ENCODE measurements at places on chromosomes 5 and 9. TPM values are rescaled to one million over a fixed set of nuclear protein-coding genes. Genes with fewer than 3 reads are reported as not detected.

Gene AGXT2
- 47.9 TPM for polyA plus RNA-seq

DNA sequence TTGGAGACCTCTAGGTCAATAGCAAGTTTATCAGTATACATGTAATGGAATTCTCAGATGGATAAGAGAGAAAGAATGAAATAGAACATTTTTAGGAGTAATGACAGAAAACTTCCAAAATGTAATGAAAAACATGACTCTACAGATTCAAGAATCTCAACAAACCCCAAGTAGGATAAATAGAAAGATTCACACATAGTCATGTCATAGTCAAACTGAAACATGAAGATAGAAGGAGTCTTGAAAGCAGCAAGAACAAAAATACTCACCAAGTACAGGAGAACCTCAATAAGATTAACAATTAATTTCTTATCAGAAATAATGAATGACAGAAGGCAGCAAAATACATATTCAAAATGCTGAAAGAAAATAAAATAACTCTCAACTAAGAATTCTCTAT lies 164.5 kb downstream of the SPATA31D1 start:
- no peak for DNase-seq

DNA sequence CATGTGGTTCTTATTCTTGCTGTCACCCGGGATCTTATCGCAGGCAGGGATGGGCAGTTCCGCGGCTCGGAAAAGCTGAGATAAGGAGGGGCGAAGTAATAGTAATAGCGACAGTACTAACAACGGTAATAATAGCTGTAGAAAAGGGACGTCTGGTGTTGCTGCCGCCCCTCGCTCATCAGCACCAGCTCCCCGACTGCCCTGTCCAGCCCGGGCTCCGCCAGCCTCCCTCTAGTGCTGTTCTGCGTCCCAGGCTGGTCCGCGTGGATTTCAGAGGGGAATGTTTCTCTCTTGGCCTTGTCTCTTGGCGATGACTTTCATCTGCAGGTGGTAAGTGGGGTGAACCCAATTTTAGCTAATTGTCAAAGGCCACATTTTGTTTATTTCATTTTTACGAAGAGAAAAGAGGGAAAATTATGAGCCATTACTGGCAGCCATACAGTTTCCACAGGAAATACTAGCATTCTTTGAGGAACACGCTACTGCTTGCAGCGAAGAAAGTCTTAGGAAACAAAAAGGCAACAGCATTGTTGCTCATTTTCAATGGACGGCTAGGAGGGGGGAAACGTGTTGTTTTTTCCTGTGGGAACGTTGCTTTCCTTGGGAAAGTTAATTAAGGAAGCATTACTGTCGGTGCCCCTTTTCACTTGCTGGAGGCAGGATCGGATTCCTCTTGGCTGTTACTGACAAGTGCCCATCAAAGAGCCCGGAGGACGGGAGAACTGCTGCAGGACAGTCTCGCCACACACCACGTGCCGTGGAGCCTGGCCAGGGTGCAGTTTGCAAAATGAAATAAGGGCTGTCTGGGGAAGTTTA lies 762 bp downstream of the SNCAIP start:
- no peak for DNase-seq

GRCh38 chr9:75176037-75176436 lies 87.7 kb downstream of the OSTF1 start:
- DNase-seq = no peak

Gene CTSL
- polyA plus RNA-seq = 157 TPM

Gene MZB1
- 0.48 TPM for polyA plus RNA-seq

DNA sequence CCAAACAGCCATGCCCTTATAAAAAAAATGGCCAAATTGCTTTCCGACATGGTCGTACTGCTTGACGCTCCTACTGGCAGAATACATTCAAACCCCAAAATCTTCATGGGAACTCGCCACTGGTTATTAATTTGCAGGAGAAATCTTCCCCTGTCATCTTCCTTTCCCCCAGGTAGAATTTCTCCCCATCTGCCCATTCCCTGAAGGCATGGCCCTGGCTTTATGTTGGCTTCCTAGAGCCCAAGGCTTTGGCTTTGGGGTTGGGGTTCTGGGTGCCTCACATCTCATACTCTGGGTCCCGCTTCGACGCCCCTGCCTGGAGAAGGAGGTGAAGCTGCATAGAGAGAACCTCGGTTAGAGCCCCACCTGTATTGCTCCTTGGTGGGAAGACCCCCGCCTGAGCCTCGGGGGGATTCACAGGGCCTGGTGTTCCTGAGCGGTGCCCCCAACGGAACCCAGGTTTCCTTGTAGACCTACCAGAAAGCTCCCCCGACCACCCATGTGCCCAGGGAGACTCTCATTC lies 8.6 kb upstream of the FIBCD1 start:
- no peak for DNase-seq

Gene TMEFF1
- 3.6 TPM for polyA plus RNA-seq

DNA sequence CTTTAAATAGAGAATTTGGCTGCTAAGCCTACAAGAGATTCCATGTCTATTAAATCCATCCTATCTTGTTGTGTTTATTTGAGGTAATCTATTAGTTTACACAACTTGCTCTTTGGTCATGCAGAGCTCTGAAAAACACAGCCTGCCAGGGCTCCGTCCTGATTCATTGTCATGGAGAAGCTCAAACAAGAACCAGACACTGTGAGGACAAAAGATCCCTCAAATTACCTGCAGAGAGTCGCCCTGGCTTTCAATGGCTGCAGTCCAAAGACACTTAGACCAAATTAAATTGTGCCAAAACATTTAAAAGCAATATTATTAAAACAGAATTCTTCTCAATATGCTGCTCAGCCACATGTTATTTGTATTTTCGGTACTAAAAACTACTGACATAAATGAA lies 60.1 kb downstream of the CDH18 start:
- no peak for DNase-seq

DNA sequence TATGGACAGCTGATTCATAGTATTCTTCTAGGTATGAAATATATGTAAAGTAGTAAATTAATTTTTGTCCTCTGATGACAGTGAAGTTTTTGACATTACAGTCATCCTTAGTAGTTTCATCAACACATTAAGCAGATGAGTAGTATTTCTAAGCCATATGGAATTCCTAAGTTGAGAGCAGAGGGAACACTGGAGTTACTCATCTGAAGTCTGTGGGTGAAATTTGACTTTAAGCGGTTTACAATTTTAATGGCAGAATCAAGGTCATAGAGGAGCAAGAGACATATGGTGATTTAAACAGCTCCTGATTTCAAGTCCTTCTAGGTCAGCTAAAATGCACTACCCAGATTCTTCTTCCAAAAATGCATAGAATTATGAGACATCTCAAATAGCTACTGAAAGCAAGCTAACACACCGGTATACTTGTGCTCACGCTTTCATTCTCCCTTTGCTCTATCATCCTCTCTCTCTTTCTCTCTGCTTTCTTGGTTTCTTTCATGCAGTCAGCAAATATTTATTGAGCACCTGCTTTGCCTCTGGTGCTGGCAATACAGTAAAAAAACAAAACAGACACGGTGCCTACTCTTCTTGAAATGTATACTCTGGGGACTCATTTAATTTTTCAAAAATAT lies 235.9 kb downstream of the FER start:
- no peak for DNase-seq

DNA sequence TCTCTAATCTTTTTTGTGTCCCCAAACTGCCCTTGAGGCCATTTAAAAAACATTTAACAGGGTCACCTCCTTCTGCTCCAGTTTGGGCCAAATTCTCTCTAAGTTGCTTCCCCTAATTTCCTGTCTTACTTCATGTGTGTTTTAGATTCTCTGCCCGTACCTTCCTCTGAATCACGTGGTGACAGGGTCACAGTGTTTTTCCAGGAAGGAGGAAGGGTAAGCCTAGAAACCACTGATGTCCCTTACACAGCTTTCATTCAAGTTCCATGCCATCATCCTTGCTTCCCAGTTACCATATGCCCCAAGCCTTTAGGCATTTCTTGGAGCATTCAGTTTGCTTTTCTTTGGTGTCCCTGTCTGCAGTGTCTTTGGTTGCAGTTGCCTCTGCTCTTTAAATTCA lies 42.4 kb upstream of the MACIR start:
- DNase-seq = no peak

DNA sequence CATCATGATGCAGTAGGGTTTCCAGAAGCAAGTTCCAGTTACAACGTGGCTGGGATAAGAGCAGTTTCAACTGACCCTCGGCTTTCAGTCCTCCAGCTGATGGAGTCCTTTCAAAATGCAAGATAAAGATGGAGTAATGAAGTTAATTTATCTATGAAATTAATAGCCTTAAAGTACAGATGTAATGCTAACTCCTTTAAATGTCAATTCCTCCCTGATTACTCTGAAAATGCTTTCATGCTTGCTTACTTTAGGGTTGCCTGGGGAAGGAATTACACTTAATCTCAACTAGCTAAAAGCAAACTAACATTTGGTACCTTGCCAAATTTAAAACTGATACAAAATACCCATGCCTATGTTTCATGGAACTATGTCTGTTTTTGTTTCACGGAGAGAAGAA lies 178.4 kb downstream of the KIAA0825 start:
- DNase-seq = no peak

DNA sequence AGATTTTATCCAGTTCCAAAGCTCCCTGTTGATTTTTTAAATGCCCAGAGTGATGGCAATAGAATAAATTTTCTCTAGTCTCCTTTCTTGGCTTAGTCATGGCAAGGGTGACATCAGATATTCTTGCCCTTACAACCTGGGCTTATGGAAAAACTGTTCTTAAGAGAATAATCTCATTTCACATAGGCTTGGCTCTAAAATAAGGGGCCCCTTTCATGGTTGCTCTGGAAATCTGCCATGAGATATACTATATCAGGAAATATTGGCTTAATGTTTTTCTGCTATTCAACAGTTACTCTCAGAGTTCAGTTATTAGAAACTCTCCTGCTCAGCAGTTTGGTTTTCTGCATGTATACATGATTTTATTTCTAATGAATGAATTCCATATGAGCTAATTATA lies 7.8 kb downstream of the HMHB1 start:
- DNase-seq = no peak

DNA sequence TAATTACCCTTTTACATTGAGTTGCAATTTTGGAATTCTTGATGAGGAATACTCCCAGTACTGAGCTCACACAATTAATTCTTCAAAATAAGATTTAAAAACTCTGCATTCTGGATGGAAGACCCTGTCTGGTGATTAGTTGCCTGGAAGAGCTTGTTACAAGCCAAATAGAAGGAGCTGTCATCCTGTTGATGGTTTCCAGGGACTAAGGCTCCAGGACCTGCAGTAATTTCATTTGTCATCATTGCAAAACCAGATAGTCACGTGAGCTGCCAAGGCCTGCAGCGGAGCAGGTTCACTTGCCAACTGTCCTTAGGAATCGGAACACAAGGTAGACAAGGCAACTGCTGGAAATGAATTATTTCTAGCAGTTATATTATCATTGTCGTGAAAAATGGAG lies 597.7 kb downstream of the CCDC171 start:
- no peak for DNase-seq

DNA sequence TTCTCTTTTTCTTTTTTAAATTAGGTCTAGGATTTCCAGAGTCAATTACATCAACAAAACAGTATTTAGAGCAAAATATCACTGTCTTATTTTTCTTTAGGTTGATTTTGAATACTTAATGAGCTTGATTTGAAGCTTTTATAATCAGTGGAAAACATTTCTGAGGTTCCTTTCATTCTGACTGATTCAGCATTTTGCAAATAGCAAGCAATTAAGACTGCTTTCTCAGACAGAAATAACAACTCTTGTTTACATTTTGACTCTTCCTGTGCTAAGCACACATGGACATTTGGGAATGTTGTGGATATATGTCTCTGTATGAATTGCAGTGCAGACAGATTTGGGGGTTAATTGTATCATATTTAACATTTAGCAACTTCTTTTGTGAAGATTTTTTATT lies 22.2 kb upstream of the MCCC2 start:
- no peak for DNase-seq

DNA sequence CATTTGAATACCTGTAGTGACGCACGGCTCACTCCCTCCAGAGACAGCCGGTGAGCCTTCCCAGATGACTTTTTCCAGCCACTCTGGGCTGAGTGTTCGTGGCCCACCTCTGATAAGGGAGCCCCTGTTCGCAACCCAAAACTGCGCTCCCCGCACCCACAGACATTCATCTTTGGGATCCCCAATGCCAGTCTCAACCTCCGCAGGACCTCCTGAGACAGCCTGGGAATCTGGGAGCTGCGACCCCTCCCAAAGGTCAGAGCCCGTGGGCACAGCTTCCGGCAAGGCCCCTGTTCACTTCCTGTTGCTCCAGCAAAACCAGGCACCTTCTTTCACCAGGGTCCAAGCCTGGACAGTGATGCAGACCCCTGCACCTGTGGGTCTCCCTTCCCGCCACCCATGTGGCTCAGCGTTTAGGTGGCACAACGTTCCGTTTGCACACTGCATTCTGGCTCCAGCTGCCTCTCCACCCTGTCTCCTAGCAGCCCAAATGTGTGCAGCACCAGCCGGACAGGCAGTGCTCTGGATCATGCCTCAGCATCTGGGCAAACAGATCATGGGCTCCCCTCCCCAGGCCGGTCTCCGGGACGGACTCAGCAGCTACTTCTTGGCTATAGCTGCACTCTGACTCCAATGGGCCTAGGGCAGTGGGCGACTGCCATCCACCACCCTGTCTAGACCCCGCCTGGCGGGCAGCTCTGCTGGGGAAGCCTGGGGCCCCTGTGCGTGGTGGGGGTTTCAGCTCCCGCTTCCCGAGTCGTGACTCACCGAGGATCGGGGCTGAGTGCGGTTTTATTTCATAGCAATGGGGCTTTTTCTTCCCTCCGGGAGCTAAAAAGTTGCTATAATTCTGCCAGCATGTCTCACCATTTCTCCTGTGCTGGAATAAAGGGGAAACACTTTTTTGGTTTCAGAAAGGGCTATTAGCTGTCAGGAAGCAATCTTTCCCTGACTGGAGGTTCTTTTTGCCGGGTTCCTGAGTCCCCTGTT lies 156.0 kb downstream of the OLFM1 start:
- DNase-seq = no peak

Gene CDO1
- polyA plus RNA-seq = 26.7 TPM

- no peak for DNase-seq
Observed at GRCh38 chr5:58933891-58934628, 351.2 kb downstream of the RAB3C start.

DNA sequence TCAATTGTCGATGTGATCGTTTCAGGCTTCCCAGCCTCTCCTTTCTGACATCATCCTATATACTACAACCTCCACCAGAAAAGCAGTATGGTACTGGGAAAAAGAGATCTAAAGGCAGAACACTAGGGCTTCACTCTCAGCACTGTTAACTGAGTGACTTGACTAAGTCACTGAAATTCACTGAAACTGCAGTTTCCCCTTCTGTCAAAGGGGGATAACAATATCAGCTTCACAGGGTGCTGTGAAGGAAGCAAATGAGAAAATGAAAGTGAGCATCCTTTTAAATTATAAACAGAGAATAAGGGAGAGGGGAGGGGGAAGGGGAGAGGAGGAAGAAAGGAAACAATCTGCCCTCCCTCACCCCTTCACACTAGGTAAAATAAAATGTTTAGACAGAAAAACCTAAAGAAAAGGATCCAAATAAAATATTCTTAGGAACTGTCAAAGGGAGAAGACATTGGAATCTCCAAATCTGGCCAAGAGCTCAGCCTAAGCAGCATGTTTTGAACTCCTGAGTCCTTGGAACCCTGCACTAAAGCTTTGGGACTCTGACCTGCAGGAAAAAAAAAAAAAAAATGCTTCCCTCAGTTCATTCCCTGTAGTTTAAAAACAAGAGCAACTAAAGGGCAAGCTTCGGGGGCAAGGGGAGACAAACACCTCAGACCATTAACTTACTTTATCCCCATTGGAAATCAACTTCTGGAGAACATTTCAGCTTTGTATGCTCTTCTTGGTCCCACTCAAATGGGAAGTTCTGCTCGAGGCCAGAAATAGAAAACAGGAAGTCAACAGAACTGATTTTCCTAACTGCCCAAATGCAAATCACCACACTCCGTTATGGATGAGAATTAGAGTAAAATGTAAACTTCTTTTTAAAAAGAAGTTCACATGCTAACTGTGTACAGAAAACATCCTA lies 178.3 kb downstream of the DEPDC1B start:
- DNase-seq = no peak

GRCh38 chr5:74630453-74631066 lies 10.0 kb downstream of the ENC1 start:
- no peak for DNase-seq
